Activated naive CD4-positive, alpha-beta T cell (primary cell): ENCODE measurements at places on chromosomes 4 and X.

- no peak for DNase-seq
Observed at GRCh38 chrX:155334486-155335336, at the start of gene CLIC2. Gene CLIC2 (minus strand): TSS chrX:155334614. CDS start chrX:155334427, 187 bp downstream.

GRCh38 chr4:112219826-112220366 is 11.7 kb upstream of the AP1AR start:
- DNase-seq = no peak

GRCh38 chr4:142952821-142953580 is 106.9 kb upstream of the INPP4B start:
- DNase-seq = no peak

GRCh38 chr4:32840461-32841189 is 2120.5 kb downstream of the PCDH7 start:
- DNase-seq = no peak

DNA sequence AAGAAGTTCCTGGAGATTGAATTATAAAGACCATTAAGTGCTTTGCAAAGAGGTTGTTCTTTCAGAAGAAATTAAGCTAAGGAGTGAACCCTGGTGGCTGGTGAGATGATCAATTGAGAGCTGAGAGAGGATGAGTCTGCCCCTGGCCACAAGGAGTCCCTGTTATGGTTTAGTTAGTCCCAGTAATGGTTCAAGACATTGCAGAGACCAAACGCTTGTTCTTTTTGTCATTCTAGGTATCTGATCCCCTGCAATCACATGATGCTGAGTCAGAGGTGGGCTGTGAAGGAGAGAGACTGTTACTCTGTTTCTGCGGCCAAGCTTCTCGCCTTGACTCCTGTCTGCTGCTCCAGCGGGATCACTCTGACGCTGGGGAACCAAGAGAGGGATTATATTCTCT is 114.5 kb downstream of the GATB start:
- no peak for DNase-seq

DNA sequence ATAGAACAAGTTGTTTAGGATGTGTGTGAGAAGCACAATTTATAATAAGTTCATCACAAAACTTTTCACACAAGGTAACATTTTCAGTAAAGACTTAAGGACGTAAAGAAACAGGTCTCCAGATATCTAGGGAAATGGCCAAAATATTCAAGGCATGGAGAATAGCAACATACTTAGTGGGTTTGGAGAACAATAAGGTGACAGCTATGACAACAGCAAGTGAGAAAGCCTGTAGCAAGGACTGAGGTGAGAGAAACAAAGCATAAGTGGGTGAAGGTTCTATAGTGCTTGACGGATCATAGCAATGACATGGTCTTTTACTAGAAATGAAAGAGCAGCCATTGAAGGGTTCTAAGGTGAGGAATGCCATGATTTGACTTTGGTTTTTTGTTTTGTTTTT is 1337.3 kb downstream of the PCDH18 start:
- no peak for DNase-seq

GRCh38 chr4:152014280-152014679 is 253.5 kb upstream of the GATB start:
- DNase-seq = no peak

GRCh38 chr4:146842876-146843275 is 102.8 kb downstream of the TTC29 start:
- no peak for DNase-seq

GRCh38 chrX:21438792-21439191 is 64.6 kb downstream of the CNKSR2 start:
- DNase-seq = no peak

- DNase-seq = peak; percentile 22
Observed at GRCh38 chr4:24488399-24489164, 95.8 kb downstream of the DHX15 start.

GRCh38 chrX:3263681-3264126 is 82.7 kb downstream of the MXRA5 start:
- no peak for DNase-seq

DNA sequence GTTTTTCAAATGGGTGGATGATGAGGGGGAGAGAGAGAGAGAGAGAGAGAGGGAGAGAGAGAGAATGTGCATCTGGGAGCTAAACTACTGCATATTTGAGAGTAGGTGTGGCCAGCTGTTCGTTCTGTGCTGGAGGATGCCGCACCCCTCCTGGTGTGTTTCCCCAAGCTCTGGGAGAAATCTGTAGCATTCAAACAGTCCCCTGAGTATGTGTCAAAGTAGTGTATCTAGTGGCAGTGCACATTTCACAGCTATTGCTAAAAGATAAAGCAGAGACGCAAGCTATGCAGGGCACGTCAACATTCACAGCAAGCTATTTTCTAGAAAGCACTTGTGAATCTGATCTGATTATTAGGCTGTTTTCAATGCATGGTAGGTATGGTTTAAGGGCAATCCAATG is 83.5 kb upstream of the LIMCH1 start:
- DNase-seq = no peak

- DNase-seq = no peak
Observed at GRCh38 chr4:88843067-88843685, 145.5 kb upstream of the NAP1L5 start.

GRCh38 chrX:150525061-150525919 is 43.1 kb upstream of the MTM1 start:
- no peak for DNase-seq

DNA sequence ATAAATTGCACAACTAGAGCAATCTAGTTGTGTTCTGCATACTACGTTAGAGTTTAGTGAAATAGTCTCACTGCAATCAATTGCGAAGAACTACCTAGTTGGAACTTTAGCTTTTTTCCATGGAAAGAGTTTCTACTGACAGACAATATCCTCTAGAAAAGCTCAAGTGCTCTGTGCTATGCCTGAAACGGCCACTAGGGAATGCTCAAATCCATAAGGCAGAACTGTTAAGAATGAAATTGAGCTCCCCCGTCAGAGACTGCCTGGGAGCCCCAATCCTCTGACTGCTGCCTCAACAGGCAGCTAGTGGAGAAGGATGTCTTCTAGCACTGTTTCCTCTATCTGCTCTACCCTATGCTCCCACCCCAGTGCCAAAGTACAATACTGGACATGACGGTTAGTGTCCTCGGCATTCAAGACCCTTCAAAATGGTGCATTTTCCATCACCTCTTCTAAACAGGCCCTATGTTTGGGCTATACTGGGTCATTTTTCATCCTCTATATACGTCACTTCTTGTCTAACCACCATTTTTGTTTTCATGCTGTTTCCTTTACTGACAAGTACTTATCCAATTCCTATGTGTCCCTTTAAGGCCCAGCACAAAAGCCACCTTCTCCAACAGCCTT is 35.3 kb downstream of the FRMD7 start:
- peak; percentile 2 for DNase-seq

GRCh38 chr4:148057984-148058859 is 326.3 kb downstream of the ARHGAP10 start:
- DNase-seq = no peak

DNA sequence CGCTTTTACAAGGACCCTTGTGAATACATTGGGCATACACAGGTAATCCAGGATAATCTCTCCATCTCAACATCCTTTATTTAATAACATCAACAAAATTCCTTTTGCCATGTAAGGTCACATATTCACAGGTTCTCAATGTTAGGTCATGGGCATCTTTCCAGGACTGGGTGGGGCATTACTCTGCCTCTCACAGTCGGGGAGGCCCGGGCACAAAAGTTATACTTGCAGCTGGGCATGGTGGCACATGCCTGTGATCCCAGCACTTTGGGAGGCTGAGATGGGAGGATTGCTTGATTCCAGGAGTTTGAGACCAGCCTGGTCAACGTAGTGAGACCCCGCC is 93.7 kb upstream of the AP1S2 start:
- no peak for DNase-seq

GRCh38 chrX:41095908-41096307 is 10.7 kb downstream of the USP9X start:
- DNase-seq = no peak

DNA sequence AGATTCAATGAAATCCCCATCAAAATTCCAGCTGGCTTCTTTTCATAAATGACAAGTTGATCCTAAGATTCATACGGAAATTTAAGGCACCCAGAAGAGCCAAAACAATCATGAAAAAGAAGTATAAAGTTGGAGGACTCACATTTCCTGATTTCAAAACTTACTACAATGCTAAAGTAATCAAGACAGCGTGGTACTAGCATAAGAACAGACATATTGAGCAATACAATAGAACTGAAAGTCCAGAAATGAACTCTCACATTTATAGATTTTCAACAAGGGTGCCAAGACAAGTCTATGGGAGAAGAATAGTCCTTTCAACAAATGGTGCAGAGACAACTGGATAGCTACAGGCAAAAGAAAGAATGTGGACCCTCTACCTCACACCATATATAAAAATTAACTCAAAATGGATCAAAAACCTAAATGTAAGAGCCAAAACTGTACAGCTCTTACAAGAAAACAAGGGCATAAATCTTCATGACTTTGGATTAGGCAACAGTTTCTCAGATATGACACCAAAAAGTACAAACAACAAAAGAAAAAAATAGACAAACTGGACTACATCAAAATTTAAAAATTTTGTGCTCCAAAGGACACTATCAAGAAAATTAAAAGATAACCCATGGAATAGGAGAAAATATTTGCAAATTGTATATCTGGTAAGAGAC is 28.5 kb downstream of the SASH3 start:
- no peak for DNase-seq

DNA sequence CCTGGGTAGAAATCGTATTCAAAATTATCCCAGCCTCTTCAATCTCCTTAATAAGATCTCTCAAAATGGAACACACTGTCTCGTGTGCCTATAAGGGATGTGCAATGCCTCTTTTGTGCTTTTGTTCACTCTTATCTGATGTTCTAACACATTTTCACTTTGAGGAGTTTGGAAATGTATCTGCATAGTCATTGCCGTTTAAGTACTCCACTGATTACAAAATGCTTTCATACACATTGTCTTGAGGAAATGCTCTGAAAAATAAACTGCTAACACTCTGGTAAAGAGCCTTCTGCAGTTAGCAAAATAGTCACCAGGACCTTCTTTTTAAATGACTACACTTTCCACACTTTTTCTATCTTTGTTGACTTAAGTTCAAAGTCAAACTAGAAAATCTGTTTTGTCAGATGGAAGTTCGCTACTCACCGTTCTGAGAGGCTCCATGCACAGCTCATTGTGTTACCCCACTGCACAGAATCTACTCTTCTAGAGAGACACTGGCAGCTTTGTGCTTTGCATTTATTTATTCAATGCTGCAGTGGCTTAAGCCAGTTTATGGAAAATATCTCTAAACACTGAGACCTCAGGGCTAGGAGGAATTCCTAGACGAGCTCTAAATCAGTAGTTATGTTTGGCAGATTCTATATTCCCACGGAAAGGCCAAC is 159.0 kb downstream of the CHIC2 start:
- DNase-seq = no peak

- no peak for DNase-seq
Observed at GRCh38 chr4:85790582-85790981, 315.6 kb downstream of the ARHGAP24 start.

- DNase-seq = no peak
Observed at GRCh38 chrX:48721916-48722315, 25.4 kb downstream of the SUV39H1 start.

GRCh38 chrX:54530357-54530900 is 410 bp downstream of the GNL3L start:
- DNase-seq = no peak

DNA sequence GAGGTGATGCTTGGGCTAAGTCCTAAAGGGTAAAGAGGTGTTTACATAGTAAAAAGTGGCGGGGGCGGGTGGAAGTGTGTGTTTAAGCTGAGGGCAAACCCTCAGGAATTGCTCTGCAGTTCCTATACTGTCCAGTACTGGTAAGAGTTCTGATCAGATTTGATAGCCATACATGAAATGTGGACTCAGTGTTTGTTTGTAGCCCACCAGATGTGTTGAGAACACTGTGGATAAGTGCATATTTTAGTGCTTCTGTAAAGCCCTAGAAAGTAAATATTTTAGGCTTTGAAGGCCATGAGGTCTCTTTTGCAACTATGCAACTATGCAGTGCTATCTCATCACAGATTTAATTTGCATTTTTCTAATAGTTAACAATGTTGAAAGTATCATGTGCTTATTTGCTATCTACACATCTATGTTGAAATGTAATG is 80.7 kb upstream of the EOLA2 start:
- DNase-seq = no peak

DNA sequence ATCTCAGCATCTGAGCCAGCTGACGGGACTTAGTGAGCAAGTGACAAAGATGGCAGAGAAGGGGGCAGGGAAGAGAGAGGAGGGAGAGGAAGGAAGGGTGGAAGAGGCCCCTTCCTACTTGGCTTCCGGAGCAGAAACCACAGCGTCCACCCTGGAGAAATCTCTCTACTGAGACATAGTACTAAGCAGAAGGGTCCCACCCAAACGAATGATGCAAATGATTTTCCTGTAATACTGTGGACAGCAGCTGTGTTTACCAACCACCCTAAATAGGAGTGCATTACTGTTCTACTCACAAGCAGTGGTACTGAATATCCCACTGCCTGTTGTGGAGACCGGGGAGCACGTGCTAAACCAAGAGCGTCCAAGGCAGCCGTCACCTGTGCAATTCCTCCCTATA is 29.4 kb downstream of the DTHD1 start:
- DNase-seq = no peak

DNA sequence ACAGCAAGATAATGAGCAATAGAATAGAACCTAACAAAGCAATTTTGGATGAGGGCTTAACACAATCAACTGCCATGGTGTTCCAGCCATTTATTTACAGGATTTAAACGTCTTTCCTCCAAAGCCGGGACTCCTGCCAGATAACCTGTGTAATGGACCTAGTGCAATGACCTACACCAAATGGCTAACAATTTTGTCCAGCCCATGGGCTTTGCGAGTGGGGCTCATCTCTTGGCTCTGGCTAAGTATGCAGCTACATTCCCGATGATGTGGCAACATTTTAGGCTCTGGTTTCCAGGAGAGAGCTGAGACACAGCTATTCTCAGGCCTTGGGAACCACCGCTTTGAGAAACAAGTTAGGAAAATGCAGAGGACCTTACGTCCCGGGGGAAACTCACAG is 822.3 kb upstream of the FTHL17 start:
- DNase-seq = no peak

DNA sequence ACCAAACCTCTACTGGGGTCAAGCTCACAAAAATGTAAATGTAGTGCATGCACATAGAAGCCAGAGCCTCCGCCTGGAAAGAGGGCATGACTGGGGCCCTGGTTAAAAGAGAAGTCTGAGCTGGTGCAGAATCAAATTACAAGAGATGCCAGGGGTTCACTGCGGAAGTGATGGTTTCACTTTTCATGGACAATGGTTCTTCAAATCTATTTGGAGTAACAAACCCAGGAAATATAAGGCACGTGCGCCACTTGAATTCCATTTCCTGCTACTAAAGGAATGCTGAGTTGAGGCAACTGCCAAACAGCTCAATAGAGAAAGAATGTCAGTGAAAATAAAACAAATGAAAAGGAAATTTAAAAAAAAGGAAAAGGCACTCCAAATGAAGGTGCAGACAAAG is 79.8 kb downstream of the FUNDC1 start:
- DNase-seq = no peak

DNA sequence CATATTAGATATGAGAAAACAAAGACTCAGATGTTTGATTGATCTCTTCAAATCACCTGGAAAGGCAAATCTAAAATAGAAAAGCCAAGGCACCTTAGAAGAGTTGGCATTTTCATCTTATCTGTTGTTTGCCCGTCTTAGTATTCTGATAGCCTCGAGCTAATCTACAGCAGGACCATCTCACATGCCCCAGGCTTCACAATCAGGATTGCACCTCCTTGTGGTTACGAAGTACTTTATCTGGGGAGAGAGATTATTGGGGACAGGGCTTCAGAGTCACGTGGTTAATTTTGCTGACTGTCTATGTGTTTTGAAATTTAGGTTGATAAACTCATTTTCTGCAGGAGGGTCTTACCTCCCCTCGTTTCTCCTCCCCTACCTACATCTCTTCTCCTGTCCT is 313.1 kb upstream of the ANXA10 start:
- DNase-seq = no peak

GRCh38 chr4:140092094-140092851 is 61.7 kb downstream of the MAML3 start:
- DNase-seq = no peak
